Esophagus mucosa (tissue), 1 donor: ENCODE measurements at places on chromosomes 1 and 21. TPM values are rescaled to one million over a fixed set of nuclear protein-coding genes. Genes with fewer than 3 reads are reported as not detected.

The CD84 gene
- 1.2 TPM for total RNA-seq

The OR2L2 gene
- total RNA-seq, result not detected

GRCh38 chr1:150065184-150065871, 2.2 kb upstream of the VPS45 start:
- no peak for ATAC-seq

DNA sequence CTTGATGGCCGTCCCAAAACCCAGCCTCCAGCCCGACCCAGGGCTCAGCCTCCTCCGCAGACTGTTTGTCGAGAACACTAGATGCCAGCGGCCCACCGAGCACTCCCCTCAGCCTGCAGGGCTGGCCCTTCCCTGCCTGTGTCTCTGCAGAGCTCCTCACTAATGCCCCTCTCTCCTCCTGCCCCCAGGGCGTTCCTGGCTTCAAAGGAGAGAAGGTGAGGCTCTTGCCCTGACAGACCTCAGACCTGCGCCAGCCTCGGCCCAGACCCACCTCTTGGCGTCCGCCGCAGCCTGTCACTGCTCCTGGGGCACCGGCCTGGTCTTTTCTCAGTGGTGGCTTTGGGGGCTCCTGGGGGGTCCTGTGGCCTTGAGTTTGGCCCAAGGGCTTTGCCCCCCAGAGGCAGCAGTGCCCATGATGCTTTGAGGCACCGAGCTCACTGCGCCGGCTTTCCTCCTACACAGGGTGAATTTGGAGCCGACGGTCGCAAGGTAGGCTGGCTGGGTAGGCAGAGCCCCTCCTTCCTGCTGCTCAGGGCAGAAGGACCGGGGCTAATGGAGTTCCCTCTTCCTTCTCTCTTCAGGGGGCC, 18.4 kb downstream of the COL6A2 start:
- ATAC-seq, result no peak

DNA sequence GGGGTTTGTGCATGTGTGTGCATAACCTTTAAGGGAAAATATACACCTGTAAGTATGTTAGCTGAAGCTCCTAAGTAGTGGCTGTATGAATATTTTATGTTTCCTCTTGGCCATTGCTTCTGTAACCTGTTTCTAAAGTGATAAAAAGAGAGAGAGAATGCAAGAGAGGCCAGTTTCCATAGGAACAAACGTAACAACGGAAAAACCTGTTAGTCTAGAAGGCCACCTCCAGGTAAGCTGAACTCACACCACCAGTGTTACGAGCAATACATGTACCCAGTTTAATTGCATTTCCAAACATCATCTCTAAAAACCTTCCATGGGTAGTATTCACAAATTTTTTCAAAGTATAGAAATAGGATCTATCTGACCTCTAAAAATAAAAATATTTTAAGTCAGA, 63.1 kb downstream of the PLPPR4 start:
- ATAC-seq, result no peak

The KLF18 gene
- not detected for total RNA-seq

- no peak for ATAC-seq
Observed at GRCh38 chr1:220484135-220484534, 43.8 kb upstream of the MARK1 start.

The GUCA2B gene
- total RNA-seq, result not detected

DNA sequence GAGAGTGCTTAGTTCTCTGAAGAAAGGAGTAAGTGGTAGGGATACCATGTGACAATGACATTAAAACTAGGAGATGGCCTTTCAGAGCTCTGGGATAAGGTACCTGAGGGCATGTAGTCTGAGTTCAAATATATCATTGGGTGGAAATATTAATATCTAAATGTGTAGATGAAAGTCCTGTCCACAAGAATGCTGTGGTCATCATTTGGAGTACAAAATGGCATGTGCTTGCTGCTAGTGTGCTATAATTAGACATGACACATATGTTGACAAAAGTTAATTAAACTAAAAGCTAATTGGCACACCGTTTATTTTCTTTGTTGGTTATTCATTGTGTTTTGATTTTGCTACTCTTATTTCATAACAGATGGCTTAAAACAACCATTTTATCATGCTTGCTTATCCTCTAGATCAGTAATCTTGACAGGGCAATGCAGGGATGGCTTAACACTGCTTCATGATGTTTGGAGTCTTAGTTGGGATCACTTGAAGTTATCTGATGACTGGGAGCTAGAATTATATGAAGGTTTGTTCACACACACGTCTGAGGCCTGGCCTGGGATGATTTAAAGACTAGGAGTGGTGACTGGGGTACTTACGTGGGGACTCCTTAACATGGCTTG, 31.0 kb downstream of the CC2D1B start:
- no peak for ATAC-seq

DNA sequence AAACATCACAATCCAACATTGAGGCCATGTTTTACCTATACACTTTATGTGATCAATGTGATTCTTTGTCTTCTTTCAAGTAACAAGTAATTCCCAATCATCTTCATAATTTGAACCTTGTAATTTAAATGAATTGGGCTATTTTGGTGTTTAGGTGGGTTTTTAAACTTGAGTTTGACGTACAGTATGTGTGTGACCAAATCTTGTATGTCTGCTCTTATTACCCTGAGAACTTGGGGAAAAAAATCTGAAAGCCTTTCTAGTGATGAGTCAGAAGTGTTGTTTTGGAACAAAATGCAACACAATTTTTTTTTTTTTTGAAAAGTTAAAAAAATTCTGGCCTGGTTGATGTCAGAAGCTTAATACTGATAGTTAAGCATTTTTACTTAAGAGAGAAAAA, 68.5 kb downstream of the HHAT start:
- no peak for ATAC-seq
